ENCODE measurements at places on chromosomes 7 and 10. TPM values are rescaled to one million over a fixed set of nuclear protein-coding genes. Genes with fewer than 3 reads are reported as not detected.

Gene CFAP70
- 1.2 TPM for total RNA-seq

Gene CUTC
- 20.3 TPM for total RNA-seq

Gene ADAM22
- total RNA-seq, result 0.52 TPM

Gene PCLO
- 0.03 TPM for total RNA-seq

Gene ADAM8
- 2.7 TPM for total RNA-seq

Gene PTPN20
- 4.5 TPM for total RNA-seq

Gene HDAC9
- 39.9 TPM for total RNA-seq

Gene KIF11
- 8.7 TPM for total RNA-seq

Gene NOS3
- total RNA-seq, result 0.33 TPM

Gene PRPS1L1
- total RNA-seq, result not detected
